ENCODE measurements at places on chromosomes 16 and 17. TPM values are rescaled to one million over a fixed set of nuclear protein-coding genes. Genes with fewer than 3 reads are reported as not detected.

PIK3R5 gene
- not detected for total RNA-seq

KRTAP3-2 gene
- total RNA-seq = not detected

MT4 gene
- not detected for total RNA-seq

ZPBP2 gene
- total RNA-seq = not detected

SCARF1 gene
- total RNA-seq = 0.51 TPM

PPP1R27 gene
- total RNA-seq = not detected

NXPH3 gene
- total RNA-seq = 4.7 TPM

KRTAP4-9 gene
- total RNA-seq = not detected

KCNG4 gene
- total RNA-seq = not detected

GLIS2 gene
- total RNA-seq = 58.7 TPM

ZG16 gene
- not detected for total RNA-seq

NLRC3 gene
- 0.12 TPM for total RNA-seq

CLDN6 gene
- total RNA-seq = 0.27 TPM

KRT222 gene
- not detected for total RNA-seq

GPT2 gene
- 59.6 TPM for total RNA-seq

ABI3 gene
- total RNA-seq = not detected

ABCA10 gene
- 0.92 TPM for total RNA-seq

EFNB3 gene
- 4.1 TPM for total RNA-seq

HOXB13 gene
- total RNA-seq = not detected

MYH11 gene
- 57.8 TPM for total RNA-seq

FOXC2 gene
- 70.4 TPM for total RNA-seq

ZNF768 gene
- total RNA-seq = 30.0 TPM

OSGIN1 gene
- 2.5 TPM for total RNA-seq

TMEM235 gene
- total RNA-seq = not detected

NOTUM gene
- total RNA-seq = not detected

SOX8 gene
- 0.10 TPM for total RNA-seq

FAM20A gene
- total RNA-seq = not detected

KRT20 gene
- not detected for total RNA-seq

MYH1 gene
- total RNA-seq = not detected

FLYWCH2 gene
- total RNA-seq = 34.7 TPM

CCDC154 gene
- 2.0 TPM for total RNA-seq

KRT9 gene
- total RNA-seq = not detected

STX1B gene
- total RNA-seq = 4.0 TPM

MILR1 gene
- total RNA-seq = not detected

DNAAF8 gene
- total RNA-seq = 2.2 TPM

MYH8 gene
- total RNA-seq = not detected

SSTR5 gene
- not detected for total RNA-seq

PLCD3 gene
- 123 TPM for total RNA-seq

HOXB6 gene
- not detected for total RNA-seq

SPNS3 gene
- not detected for total RNA-seq

SERPINF2 gene
- total RNA-seq = 0.24 TPM

SPNS2 gene
- 0.70 TPM for total RNA-seq

CD300LB gene
- total RNA-seq = not detected

ZNF319 gene
- 12.0 TPM for total RNA-seq

EXOSC6 gene
- total RNA-seq = 66.6 TPM

NPTX1 gene
- total RNA-seq = 20.3 TPM

GLTPD2 gene
- total RNA-seq = not detected

All from chondrocyte (in vitro differentiated cells).